ENCODE measurements at places on chromosomes 2 and 18.

DNA sequence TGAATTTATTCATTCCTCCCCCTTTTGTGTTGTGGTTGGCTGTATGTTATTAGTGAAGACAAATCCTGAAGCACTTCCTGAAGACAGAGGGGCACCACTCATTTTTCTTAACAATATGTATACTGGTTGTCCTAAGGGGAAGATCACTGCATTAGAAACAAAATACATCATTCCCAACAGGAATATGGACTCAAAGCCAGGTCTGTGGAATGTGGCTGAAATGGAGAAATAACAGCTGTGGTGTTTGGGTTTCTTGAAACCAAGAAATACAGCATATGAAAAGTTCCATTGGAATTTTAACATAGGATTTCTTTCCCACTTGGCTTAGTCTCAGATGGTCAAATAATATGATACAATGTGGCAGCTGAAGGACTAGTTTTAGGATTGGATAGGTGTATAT, 267.6 kb downstream of the KCNE4 start:
- no peak for DNase-seq

GRCh38 chr2:231545105-231545902, 15.1 kb upstream of the NMUR1 start:
- DNase-seq: peak; percentile 26

GRCh38 chr2:218093879-218094278, 24.8 kb downstream of the RUFY4 start:
- DNase-seq: no peak

DNA sequence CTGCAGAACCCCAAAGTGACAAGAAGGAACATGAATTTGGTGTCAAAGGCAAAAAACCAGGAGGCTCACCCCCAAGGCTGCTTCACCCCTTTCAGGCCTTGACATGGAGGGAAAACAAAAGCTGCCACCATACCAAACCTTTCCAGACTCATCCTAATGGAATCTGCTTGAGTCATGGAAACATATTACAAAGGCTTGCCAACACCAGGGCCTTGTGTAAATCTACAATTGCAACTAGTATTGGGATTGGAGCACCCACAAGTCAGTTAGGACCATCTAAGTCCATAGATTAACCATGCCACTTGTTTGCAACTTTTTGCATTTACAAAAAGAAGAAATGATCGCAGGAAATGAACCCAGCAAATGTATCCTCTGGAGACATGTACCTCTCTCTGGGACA, 297.6 kb downstream of the CDCA7 start:
- DNase-seq: no peak

DNA sequence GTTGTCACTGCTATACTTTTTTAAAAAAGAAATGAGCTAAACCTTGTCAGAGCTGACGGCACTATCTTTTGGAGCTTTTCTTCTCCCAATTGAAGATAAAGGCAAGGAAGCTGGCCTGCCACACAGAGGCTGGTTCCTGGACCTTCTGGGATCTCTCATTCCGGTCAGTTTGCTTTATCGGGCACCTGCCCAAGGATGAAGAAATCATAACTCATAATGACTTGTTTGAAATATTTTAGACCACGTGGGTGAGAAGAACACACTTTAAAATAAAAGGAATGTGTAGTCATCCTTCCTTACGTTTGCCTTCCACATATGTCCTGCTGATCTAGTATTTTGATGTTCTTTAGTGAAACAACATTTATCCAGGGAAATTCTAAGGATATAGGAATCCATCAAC, 535.7 kb downstream of the DCC start:
- DNase-seq: no peak

GRCh38 chr18:66235206-66235605, 368.7 kb downstream of the CDH19 start:
- no peak for DNase-seq

DNA sequence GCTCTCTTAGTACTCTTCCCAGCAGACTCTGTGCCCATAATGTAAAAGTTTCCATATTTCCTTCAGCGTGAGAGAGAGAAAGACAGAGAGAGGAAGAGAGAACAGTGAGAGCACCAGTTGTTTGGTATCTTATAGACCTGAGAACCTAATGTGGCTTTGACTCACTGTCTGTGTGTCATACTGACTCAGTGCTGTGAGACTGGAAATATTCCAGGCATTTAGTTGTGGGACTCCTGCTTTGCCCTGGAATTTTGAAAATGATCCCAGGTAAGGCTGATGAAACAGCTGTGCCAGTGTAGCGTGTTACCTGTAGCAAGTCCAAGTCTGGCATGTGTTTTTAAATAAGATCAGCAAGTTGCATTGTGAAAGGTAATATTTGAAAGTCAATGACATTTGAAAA, 87.9 kb upstream of the KCNH7 start:
- no peak for DNase-seq

DNA sequence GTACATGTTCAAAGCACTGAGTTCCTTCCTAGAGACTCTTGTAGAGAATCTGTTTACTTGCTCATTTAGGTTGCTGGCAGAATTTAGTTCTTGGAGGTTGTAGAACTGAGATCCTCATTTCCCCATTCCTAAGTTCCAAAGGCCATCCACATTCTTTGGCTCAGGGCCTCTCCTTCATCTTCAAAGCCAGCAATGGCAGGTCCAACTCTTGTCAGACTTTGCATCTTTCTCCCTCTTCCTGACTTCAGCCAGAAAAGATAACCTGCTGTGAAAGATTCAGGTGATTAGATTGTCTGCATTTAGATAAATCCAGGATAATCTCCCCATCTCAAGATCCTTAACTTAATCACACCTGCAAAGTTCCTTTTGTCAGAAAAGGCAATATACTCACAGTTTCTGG, 51.1 kb downstream of the SOCS6 start:
- no peak for DNase-seq

DNA sequence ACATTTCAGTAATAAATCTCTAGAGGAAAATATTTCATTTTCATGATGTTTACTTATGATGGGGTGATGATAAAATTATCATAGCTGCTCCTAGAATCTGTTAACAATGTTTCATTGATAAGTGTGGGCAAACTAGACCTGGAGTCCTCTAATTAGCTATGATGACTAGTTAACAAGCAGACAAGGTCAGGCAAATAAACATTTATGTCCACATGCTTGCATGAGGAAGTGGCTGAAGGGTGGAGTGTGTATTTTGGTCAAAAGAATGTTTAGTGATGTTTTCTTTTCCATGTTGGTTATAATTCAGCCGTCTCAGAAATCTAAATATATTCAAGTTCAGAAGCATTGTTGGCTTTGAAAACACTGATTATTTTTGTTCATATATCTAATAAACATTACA, 99.9 kb upstream of the FN1 start:
- no peak for DNase-seq

DNA sequence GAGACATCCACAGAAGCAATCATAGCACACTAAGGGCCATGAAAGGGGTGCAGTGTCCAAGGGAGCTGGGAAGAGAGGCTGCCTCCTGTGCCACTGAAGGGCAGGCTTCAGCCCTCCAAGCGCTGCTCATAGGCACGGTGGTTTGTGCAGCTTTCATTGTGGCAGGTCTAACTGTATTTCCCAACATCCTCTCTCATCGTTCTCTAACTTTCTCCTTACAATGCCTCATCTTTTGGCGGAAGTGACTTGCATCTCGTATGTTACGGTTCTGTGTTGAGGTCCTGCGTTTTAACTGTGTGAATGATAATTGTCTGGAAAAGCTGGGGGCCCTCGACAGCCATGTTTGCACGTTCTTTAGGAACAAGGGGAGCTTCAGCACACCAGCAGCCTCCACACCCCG, 213.9 kb downstream of the GBX2 start:
- DNase-seq: no peak

GRCh38 chr2:36650031-36650829, 46.3 kb upstream of the VIT start:
- no peak for DNase-seq

DNA sequence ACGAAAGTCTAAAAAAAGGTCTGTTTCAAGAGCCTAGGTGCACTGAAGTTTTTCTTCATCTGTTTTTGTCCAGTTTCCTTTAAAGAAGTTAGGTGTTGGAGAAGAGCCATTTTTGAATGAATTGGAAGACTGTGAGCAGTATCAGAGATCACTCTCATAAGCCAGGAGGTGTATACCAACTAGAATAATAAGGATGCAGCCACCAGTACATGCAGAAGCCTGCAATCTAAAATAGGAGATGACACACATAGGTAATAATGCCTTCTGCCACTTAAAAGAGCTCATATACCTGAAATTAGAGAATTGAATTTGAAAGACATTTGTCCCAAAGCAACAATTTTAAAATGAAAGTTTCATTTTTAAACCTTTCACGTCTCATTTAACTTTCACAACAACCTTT, 81.7 kb downstream of the RBMS1 start:
- no peak for DNase-seq

- no peak for DNase-seq
Measured at GRCh38 chr2:18749912-18750526, 160.7 kb upstream of the NT5C1B start.

- DNase-seq: no peak
Measured at GRCh38 chr2:123073956-123074355, 951.1 kb upstream of the CNTNAP5 start.

GRCh38 chr2:64819774-64820688, 166.3 kb upstream of the SERTAD2 start:
- DNase-seq: peak; percentile 59

GRCh38 chr2:44770221-44771195, 171.0 kb upstream of the SIX3 start:
- DNase-seq: no peak

- no peak for DNase-seq
Measured at GRCh38 chr18:79867666-79868065, 69.9 kb downstream of the KCNG2 start.

- no peak for DNase-seq
Measured at GRCh38 chr2:98658816-98659490, 50.6 kb downstream of the UNC50 start.

DNA sequence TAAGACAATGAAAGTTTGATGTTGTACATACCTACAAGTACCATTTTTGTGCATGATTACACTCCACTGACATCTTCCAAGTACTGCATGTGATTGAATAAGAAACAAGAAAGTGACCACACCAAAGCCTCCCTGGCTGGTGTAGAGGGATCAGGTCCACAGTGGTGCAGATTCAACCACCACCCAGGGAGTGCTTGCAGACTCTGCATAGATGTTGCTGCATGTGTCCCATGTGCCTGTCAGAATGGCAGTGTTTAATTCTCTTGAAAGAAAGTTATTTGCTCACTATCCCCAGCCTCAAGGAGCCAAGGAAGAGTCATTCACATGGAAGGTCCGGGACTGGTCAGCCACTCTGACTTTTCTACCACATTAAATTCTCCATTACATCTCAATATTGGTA, 114.5 kb downstream of the MMADHC start:
- DNase-seq: no peak

DNA sequence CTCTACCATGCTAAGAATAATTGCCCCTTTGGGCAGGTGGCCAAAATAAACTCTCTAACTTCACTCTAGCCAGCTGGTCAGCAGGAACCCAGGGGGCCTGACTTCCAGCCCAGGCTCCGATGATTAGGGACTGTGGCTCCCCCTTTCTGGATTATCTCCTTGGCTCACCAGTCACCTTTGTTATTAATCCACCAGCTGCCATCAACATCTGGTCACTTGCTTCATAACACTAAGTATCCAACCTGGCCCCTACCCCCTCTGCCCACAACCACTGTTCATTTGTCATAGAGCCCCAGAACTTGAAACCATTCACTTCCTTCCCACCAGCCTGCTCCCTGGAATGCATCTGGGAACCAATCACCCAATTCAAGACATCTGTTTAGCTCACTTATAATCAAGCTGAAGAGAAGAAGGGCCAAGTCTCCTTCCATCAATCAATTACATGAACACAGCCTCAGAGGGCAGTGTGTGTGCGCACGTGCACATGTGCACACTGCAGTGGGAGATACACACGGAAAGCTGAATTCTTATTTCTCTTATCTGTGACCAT, 215.1 kb downstream of the ALK start:
- DNase-seq: no peak

- DNase-seq: no peak
Measured at GRCh38 chr2:112048887-112049286, 6.2 kb upstream of the TMEM87B start.

DNA sequence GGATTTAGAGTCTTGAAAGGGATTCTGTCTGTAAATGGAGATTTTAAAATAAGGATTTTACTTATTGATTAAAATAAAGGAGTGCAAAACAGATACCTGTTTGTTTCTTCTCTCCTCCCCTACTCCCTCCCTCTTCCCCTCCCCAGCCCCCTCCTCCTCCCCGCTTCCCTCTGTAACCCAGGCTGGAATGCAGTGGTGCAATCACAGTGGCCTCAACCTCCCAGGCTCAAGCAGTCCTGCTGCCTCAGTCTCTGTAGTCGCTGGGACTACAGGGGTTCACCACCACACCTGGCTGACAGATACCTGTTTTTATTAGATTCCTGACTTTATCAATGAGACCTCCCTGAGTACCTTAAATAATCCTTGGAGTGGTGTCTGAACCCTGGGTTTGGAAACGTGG, 57.1 kb downstream of the OXER1 start:
- no peak for DNase-seq

GRCh38 chr18:9210966-9211365, 74.4 kb downstream of the ANKRD12 start:
- DNase-seq: no peak

GRCh38 chr2:65835975-65836549, 403.7 kb upstream of the SPRED2 start:
- DNase-seq: no peak

DNA sequence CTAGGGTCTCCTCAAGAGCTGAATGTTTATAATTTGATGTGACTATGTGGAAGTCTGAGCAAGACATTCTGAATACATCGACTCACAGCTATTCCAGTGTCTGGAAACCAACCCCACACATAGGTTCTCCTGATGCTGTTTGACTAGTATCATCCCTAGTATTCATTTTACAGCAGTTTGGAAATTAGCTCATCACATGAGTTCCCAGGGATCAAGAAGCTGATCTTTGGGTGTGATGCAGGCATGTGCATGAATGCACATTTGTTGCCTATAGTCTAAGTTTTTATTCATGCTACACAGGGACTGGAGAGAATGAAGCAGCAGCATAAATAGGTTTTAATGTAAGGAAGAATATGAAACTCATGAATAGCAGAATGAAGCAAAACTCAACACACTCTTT, 284.3 kb upstream of the SPRED2 start:
- DNase-seq: no peak

- no peak for DNase-seq
Measured at GRCh38 chr2:136929531-136929930, 164.2 kb downstream of the THSD7B start.

GRCh38 chr18:67001052-67001451, 397.2 kb upstream of the CDH19 start:
- DNase-seq: no peak

DNA sequence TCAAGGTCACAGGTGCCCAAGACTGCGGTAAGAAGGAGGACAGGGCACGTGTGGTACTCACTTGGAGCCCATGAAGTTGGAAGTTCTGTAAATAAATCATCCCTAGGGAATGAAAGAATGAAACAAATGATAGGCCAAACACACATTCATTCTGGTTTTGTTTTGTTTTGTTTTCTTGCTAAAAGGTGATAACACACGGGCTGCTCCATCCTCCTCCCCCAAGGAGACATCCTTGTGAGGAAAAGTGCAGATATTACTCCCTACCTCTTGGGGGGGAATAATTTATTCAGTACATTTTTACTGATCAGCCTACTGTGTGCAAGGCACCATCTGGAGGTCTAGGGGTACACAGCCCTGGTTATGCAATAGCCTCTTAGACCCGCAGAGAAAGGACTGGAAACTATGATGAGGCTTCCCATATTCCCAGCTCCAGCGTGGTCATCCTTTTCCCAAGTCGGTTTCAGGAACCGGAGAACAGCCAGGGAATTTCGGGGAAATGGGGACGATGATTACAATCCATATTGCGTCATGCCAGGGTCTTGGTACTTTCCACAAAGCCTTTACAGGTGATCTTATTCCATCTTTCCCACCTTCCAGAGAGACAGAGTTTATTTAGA, 6.3 kb downstream of the RAX start:
- no peak for DNase-seq

All from activated CD8-positive, alpha-beta memory T cell treated with anti-CD3 and anti-CD28 coated beads for 4 hours (primary cell).